ENCODE measurements at places on chromosomes 6 and 20. TPM values are rescaled to one million over a fixed set of nuclear protein-coding genes. Genes with fewer than 3 reads are reported as not detected.

- no peak overlapping the region for H3K27ac ChIP-seq
- no peaks in the 10 kb centered on the region for H3K4me1 ChIP-seq
- DNase-seq = no peak
- H3K4me3 ChIP-seq = no peak overlapping the region
Observed at GRCh38 chr6:84449220-84449619, 221.8 kb upstream of the CEP162 start.

GRCh38 chr6:39924283-39924682, 10.0 kb downstream of the MOCS1 start:
- no peak overlapping the region for H3K4me3 ChIP-seq
- H3K27ac ChIP-seq = no peak overlapping the region
- no peaks in the 10 kb centered on the region for H3K27me3 ChIP-seq
- peaks cover 13% of the 10 kb centered on the region for H3K36me3 ChIP-seq

DNA sequence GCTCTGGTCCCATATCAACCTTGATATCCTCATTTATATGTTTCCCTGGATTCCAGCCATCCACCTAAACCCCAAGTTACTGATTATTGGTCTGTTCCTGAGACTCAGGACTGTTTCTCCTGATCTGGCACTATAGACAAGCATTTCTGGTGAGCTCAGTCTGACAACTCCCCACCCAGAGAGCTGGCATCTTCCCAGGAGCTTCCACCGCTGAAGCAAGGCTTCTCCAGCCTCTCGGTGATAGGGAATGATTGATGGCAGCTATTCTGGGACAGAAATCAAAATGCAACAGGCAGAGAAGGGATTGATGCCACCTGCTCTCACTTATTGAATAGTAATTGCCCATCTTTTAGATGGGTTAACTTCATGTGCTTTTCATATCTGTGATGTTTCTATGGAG, 169.7 kb upstream of the GGTLC1 start:
- no peak for DNase-seq
- no peak overlapping the region for H3K4me3 ChIP-seq
- H3K27ac ChIP-seq = no peak overlapping the region

The NOX3 gene
- not detected for total RNA-seq

The ASIP gene
- total RNA-seq = not detected

All from suprapubic skin (tissue), 4 donors.